NCI-H2171 treated with DMSO at 0.1 percent for 48 hours (cell line): ENCODE measurements at places on chromosomes 5 and 9.

GRCh38 chr9:38434853-38435252 is 10.6 kb upstream of the IGFBPL1 start:
- no peak for DNase-seq

- no peak for DNase-seq
Observed at GRCh38 chr9:124747065-124747464, 24.0 kb downstream of the NR6A1 start.

DNA sequence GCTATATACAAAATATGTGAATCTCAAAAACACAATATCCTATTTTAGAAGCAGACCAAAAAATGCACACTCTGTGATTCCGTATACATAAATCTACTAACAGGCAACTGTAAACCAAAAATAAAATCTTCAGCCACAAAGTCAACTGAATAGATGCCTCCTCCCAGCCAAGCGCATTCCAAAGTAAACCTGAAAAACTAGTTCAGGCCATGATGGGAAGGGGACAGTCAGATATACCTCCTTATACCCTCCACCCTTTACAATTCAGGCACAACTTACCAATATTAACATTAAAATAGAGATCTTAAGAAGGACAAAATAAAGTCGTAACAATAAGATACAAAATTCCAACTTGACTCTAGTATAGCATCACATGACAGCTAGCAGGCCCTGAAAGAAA is 1604.5 kb upstream of the NUDT12 start:
- DNase-seq, result no peak

GRCh38 chr5:120644516-120644915 is 180.4 kb downstream of the PRR16 start:
- no peak for DNase-seq

- DNase-seq, result no peak
Observed at GRCh38 chr5:134437847-134438581, 26.3 kb upstream of the CDKN2AIPNL start.

DNA sequence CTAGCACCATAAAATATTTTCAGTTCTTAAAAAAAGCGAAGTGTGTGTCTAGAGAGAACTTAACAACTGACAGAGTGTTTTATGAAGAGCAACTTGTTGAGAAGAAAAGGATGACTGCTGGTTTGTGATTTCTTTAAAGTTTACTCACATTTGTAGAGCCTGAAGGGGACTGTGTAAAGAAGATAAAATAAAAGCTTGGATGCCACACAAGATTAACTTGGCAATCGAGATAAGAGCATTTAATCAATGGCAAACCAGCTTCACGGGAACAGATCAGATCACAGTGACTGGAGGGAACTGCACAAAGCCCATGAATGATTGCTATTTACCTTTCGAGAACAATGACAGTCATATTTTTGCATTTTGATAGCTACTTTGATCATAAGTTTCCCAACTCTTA is 2013.1 kb upstream of the CDH9 start:
- no peak for DNase-seq

GRCh38 chr5:121962347-121962670 is 534 bp downstream of the SRFBP1 start:
- DNase-seq, result no peak

- DNase-seq, result no peak
Observed at GRCh38 chr5:39765366-39765765, 340.6 kb upstream of the DAB2 start.

- no peak for DNase-seq
Observed at GRCh38 chr5:155103146-155103545, 89.6 kb downstream of the KIF4B start.

DNA sequence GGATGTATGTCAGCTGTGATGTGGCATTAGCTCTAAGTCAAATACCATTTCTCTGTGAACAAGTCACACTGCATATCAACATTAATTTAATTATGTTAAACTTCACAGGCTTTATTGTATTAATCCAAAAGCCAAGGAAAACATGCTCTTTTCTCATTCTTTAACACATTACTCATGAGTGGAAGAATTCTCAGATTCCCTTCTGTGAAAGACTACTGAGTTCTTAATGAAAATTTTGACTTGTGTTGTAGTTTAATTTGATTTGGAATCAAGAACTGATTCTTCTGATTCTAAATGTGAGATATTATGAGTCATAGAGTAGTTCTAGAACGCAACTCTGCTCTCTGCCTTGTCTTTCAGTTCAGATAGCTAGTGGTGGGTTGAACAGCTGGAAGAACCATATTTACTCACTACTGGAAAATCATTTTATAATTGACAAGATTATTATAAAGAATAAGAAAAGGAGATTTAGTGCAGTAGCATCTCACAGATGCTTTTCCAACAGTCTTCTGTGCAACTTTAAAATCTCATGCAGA is 90.6 kb downstream of the VCAN start:
- no peak for DNase-seq

- DNase-seq, result no peak
Observed at GRCh38 chr9:86405926-86406325, 51.7 kb upstream of the TUT7 start.

DNA sequence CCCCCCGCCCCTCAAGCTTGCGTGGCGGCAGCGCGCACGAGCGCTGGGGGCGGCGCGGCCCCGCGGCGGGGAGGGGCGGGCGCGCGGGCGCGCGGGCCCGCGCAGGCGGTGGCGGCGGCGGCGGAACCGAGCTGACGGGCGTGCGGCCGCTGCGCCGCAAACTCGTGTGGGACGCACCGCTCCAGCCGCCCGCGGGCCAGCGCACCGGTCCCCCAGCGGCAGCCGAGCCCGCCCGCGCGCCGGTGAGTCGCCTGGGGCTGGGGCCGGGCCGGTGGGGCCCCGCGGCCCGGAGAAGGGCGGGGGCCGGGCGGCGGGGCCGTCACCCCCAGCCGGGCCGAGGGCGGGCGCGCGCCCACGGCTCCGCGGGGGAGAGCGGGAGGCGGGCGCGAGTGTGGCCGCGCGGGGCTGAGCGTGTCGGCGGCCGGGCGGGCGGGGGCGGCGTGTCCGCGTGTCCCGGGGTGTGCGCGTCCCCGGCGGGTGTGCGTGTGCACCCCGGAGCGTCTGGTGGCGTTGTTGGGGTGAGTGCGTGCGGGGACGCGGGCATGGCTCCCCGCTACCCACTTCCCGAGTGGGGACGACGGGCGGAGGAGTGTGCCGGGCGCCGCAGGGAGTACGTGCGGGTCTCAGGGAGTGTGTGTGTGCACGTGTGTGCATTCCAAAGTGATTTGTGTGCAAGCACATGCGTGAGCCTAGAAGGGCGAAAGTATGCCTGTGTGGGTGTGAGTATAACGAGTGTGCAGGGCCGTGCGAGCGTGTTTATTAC is at the start of gene NEK6:
Gene NEK6 (plus strand): TSS at position 106 of the 763 bp plus-strand sequence. CDS start 44,016 bp downstream, outside the sequence.
- no peak for DNase-seq

DNA sequence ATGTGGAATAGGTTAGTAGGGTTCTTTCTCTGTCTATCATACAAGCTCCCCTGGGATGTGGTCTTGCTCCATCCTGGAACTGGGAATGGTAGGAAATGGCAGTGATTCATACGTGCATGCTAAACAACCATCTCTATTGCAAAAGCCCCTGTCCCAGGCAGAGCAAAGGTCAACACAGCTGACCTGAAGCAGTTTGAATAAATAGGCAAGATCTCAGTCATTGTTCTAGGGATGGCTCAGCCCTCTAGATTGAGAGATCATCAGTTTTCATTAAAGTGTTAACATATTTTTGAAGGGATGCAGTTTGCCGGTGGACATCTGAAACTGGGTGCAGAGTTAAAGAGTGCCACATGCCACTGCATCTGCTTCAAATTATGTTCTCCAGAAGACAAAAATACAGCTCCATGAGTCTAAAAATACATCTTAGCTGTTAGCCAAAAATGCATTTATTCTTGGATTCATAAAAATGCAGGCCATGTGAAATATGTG is 224.1 kb downstream of the ESM1 start:
- no peak for DNase-seq

- DNase-seq, result no peak
Observed at GRCh38 chr5:68529581-68529980, 314.0 kb downstream of the PIK3R1 start.

GRCh38 chr9:37969130-37969529 is 65.2 kb upstream of the SLC25A51 start:
- no peak for DNase-seq

DNA sequence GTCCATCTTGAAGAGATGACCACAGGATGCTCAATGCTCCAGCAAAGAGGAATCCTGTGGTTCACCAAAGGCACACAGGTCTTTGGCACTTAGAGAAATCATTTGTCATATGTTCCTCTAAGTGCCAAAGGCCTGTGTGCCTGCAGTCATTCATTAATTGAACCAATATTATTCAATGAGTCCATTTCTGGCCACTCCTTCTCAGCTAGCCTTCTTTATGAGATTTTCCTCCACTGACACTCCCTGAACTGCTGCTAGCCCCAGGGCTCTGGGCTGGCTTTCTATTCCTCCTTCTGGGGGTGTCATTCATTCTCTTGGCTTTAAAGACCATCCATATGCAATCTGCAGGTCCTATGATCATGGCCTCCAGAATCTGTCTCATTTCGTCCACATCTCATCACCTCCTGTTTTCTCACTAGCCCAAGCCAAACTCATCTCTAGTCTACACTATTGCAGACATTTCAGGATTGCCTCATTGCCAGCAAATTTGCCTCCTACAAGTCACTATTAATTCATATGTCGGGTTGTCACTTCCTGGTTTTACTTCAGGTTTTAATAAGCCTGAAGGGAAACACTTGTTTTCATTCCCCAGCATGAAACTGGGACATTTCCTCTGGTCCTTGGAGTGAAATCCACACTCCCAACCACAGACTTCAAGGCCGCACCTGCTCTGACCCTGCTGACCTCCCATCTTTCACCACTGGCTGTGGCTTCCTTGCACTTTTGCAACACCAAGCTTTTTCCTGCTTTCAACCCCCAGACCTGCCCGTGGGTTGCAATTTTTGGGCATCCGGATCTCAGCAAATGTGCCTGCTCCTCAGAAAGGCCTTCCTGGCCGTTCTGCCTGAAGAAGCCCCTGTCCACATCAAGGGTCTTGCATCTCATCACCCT is 35.1 kb downstream of the KCNIP1 start:
- no peak for DNase-seq

DNA sequence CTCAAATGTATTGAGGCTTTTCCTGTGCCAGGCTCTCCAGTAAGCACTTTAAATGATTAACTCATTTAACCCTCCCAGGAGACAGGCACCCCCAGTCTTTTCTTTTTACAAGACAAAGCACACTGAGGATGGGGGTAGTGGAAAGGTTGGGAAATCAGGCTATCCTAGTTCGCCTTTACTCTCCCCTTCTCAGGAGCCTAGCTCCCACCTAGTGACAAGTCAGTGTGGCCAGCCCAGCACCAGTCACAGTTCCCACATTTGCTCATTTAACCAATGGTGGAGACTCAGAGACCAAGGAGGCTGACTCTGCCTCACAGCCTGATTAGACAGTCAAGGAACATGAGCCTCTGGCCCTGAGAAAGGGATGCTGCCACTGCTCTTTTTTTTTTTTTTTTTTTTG is 3.5 kb downstream of the ALDH7A1 start:
- no peak for DNase-seq

GRCh38 chr5:91898898-91899297 is 515.8 kb upstream of the ARRDC3 start:
- peak; percentile 88 for DNase-seq

- DNase-seq, result no peak
Observed at GRCh38 chr5:178361657-178362445, 129.2 kb upstream of the PHYKPL start.

DNA sequence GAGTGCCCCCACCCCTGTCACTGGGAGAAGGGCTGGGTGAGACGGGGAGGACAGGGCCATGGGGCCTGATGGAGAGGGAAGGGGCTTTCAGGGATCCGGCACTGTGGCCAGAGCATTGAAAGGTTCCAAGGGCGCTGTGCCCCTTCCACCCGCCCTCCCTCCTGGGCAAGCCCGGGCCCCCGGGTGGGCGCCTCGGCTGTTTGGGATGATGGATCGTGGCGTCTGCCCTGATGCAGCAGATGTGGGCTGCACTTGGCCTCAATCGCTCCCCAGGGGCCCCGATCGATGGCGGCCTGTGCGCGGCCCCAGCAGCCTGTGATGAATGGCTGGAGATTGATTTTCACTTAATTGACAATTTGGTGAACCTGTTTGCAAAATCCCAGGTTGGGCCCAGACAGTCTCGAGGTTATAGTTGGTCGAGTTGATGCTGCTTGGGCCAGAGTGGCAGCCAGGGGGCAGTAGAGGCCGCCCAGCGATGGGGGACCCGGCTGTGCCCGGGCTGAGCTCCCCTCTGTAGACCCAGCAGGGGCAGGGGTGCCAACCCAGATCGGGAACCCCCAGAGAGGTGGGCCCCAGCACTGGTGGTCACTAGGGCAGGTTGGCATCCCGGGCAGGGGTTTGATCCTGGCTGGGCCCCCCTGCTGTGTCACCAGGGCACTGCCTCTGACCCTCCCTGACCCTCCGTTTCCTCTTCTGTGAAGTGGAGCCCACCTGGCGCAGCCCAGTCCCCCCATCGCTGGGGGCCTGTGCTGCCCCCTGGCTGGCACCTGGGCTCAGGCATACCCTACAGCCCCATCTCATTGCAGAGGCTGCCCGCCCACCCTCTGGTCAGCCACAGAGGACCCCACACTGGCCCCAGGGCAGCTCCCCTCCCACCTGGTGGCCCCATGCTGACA is 34.7 kb downstream of the LHX3 start:
- peak; percentile 15 for DNase-seq

DNA sequence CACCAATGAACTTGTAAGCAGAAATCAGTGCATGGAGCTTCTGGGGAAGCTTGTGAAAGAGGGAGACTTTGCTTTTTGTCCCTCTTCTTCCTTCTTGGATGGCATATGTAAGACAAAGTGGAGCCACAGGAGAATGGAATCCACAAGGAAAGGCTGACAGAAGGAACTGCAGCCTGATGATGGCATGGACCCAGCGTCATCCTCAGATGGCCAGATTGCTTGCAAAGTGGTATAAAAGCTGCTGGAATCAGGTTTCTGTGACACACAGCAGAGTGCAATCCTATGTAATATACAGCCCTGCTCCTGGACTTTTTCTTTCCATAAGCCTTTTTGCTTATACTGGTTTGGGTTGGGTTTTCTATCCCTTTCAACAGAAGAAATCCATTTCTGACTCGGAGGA is 31.4 kb upstream of the SPARC start:
- no peak for DNase-seq

DNA sequence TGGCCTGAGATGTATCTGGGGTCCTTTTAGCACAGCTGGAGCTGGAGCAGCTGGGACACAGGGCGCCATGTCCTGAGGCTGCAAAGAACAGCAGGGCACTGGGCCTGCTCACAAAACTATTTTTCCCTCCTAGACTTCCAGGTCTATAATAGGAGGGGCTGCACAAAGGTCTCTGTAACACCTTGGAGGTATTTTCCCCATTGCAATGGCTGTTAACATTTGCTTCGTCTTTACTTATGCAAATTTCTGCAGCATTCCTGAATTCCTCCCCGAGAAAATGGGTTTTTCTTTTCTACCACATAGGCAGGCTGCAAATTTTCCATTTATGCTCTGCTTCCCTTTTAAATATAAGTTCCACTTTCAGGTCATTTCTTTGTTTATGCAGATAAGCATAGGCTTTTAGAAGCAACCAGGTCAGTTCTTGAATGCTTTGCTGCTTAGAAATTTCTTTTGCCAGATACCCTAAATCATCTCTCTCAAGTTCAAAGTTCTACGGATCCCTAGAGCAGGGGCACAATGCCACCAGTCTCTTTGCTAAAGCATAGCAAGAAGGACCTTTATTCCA is 130.8 kb downstream of the PCSK1 start:
- no peak for DNase-seq
